ENCODE measurements at places on chromosomes 16 and 17.

GRCh38 chr17:61399131-61400065 lies at the start of gene TBX2:
Gene TBX2 (plus strand): TSS chr17:61399843. CDS start chr17:61400177, 334 bp downstream.
- peak; percentile 90 for DNase-seq

- DNase-seq = no peak
Measured at GRCh38 chr16:87192452-87193073, 124.6 kb downstream of the C16orf95 start.

- no peak for DNase-seq
Measured at GRCh38 chr17:82810644-82811430, 29.0 kb downstream of the ZNF750 start.

DNA sequence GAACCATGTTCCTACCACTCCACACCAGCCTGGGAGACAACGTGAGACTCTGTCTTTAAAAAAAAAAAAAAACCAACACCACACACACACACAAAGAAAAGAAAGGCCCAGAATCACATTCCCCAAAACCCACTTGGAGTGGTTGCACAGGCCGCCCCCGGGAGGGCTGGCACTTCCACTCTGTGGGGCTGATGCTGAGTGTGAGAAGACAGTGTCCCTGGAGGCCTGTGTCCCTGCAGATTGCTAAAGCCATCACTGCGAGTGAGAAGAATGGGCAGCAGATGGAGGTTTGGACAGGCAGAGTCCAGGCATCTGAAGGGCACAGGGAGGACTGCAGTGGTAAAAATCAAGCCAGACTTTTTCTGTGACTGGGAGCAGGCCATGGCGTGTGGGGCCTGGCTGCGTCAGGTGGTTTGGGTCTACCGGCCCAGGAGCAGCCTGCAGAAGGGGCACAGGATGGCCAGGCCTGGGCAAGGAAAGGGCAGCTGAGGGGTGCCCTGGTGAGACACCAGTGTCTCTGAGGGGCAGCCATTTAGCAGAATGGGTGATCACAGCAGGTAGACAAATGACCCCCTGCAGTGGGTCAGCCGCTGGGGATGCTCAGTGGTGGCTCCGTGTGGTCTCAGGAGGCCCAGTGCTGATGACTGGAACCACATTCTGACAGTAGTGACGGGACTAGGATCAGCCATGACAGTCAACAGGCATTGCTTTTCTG lies 13.1 kb downstream of the CTRB2 start:
- DNase-seq = no peak

DNA sequence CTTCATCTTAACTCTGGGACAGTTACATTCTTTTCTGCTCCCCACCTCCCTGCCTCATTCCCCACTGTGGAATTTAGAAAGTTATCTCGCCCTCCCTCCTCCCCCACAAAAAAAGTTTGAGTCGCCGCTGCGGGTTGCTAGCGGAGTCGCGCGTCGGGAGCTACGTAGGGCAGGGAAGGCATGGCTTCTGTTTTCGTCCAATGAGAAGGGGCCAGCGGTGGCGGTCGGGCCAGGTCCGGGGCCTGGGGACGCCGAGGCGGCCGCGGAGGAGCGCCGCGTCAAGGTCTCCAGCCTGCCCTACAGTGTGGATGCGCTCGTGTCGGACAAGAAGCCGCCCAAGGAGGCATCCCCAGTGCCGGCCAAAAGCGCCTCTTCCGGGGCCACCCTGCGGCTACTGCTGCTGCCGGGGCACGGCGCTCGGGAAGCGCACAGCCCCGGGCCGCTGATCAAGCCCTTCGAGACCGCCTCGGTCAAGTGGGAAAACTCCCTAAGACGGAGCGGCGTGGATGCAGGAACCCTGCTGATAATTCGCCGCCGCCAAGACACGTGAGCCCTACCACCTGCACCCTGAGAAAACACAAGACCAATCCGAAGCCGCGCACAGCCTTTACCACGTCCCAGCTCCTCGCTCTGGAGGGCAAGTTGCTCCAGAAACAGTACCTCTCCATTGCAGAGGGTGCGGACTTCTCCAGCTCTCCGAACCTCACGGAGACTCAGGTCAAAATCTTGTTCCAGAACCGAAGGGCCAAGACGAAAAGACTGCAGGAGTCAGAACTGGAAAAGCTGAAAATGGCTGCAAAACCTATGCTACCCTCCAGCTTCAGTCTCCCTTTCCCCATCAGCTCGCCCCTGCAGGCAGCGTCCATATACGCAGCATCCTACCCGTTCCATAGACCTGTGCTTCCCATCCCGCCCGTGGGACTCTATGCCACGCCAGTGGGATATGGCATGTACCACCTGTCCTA lies 8.9 kb downstream of the OR4D1 start:
- DNase-seq = no peak

DNA sequence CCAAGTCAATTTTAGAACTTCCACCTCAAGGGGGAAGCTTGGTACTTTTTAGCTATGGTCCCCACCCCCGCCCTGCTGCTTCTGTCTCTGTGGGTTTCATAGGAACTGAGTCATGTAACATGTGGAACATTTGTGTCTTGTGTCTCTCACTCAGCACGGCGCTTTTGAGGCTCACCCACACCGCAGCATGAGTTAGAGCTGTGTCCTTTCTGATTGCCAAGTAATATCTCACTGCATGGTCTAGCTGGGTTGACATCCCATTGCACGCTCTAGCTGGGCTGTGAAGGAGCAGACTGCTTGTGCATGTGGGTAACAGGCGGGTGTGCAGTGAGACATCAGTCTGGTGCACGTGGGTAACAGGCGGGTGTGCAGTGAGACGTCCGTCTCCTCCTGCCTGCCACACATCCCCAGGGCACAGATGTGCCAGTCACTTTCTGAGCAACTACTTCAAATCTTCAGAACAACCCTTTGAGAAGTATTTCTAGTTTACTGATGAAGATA lies 26.4 kb upstream of the SLC7A5 start:
- DNase-seq = no peak

DNA sequence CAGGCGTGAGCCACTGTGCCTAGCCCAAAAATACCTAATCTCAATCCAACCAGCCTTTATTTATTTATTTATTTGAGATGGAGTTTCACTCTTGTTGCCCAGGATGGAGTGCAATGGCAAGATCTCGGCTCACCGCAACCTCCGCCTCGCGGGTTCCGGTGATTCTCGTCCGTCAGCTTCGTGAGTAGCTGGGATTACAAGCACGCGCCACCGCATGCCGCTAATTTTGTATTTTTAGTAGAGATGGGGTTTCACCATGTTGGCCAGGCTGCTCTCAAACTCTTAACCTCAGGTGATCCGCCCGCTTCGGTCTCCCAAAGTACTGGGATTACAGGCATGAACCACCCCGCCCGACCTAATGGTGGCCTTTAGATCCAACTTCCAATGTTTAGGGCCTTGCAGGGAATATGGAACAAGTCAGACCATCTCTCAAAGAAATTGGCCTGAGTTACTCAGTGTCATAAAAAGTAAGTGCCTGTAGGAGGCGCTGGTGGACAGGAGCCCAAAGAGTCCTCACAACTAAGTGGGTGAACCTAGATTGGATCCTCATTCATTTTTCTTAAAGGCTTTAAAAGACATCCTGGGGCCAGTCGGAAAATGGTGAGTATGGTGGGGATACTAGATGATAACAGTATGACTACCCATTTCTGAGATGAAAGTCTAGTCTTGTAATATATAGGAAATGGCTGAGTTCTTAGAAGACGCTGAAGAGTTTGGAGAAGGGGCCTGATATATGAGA lies 4.6 kb downstream of the ZSCAN10 start:
- no peak for DNase-seq

GRCh38 chr17:37567137-37567536 lies 42.1 kb downstream of the SYNRG start:
- DNase-seq = no peak

All from non-pigmented ciliary epithelial cell (primary cell).